NAMALWA (cell line): ENCODE measurements at places on chromosomes 1 and 21.

GRCh38 chr1:203278082-203278884 lies 27.0 kb upstream of the BTG2 start:
- DNase-seq, result peak; percentile 35

- peak; percentile 29 for DNase-seq
These were observed 7.9 kb downstream of the CD53 start for GRCh38 chr1:110880708-110881374.

DNA sequence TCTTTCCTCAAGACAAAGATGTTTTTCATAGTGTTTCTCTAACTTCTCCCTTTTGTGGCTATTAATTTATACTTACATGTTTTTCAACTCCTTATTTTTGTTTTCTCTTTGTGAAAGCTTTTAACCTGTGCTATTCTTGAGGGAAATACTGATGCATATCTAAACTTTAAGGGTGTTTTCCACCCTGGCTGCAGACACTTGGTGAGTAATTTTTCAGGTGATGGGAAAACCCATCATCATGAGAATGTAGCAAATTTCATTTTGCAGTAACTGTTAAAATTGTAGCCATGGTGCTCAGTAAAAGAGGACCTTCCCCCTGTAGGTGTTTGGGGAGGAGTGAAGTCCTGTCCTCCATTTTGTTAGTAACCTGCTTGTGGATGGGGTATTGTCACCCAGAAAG lies 124.2 kb downstream of the LIPI start:
- DNase-seq, result no peak

- no peak for DNase-seq
These were observed 46.5 kb downstream of the EDEM3 start for GRCh38 chr1:184708084-184708676.

DNA sequence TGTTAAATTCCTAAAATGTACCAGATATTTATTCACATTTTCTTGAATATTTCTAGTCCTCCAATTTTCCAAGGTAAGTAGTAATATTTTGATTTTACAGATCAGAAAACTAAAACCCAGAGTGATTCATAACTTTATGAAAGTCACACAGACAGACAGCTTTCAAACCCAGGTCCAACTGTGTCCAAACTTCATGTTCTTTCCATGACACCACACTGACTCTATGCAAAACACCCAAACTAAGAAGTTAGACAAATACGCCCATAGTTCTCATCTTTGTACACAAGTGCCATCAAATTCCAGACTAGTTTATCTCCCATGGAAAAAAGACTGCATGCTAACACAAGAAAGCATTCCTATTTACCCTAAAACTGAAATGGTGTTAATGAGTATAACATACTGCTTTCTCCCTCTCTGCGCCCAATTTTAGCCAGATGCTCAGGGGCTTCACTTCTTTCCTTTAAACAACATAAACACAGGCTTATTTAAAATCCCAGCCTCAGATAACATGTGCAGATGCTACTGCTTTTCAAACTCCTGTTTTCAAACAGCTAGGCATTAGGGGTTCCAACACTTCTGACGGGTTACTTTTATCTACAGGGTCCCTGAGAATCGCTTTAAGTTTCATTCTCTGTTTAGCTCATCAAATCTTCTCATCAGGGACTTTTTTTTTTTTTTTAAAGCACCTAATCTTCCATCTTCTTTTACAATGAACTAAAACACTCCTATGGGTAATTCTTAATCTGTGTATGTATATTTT lies 44.6 kb downstream of the WASF2 start:
- DNase-seq, result peak; percentile 66

GRCh38 chr1:44831516-44831915 lies 11.5 kb downstream of the PTCH2 start:
- DNase-seq, result no peak

DNA sequence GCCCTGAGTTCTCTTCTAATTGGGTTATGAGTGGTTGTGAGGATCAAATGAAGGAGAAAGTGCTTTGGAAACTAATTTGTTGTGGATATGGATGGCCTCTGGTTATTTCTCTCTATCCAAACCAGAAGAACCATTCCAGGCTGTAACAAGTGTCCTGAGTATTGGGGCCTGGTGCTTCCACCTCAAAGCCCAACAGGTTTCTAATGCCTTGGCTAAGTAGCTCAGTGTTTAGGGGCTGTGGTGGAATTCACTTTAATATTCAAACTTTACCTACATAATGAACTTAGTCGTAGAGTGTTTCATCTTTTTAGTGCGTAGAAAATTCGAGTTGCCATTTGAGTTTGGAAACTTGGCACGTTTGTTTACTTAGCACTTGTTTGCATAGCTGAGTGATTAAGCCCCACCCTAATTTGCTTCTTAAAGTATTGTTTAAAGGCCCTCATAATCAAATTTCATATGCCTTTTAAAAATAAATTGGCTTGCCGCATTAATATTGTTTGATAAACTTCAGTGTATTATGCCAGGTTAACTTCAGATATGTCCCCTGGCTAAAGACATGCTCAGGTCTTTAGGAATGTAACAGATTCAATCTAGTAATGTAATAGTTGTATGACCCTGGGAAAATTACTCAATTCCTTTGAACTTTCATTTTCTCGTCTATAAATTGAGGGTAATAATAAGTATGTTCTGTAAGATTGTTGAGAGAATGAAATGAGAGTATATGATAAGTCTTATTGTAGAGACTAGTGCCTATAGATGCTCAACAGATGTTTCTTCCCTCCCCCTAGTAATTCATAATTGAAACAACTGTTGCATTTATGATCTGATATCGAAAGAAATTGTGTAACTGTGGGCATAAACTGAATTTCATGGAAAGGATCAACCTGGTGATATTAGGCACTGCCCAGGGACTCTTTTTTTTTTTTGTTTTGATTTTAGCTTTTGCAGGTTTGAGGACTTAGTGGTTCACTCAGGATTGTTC lies 1.6 kb downstream of the AGO4 start:
- no peak for DNase-seq

GRCh38 chr1:58896246-58897183 lies 112.7 kb upstream of the JUN start:
- DNase-seq, result no peak

DNA sequence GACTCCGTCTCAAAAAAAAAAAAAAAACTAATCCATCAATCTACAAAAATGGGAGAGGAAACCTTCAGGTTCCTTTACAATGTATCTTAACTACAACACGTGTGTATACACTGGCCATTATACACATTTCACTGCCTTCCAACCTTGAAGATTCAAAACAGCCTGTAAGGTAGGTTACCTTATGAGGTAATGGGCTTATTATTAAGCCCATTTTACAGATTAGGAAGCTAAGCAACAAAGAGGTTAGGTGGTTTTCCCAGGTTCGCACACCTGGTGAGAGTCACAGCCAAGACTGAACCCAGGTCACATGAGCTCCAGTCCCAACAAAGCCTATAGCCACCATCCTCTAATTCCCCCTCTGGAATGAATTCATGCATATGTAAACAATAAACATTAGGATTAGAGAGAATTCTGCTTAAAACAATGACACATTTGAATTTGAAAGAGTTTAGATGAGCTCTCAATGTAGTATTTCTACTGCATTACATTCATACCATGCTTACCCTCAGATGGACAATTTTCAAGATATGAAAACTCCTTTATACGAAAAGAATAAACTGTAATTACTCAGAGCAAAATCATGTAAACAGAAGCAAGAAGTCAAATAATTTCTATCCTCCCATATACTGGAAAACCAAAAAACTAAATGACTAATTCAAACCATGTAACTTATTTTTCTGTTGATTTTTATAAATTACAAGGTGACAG lies 54.8 kb downstream of the EIF4G3 start:
- DNase-seq, result no peak
